CD4-positive, CD25-positive, alpha-beta regulatory T cell (primary cell): ENCODE measurements at places on chromosomes 3 and 15.

DNA sequence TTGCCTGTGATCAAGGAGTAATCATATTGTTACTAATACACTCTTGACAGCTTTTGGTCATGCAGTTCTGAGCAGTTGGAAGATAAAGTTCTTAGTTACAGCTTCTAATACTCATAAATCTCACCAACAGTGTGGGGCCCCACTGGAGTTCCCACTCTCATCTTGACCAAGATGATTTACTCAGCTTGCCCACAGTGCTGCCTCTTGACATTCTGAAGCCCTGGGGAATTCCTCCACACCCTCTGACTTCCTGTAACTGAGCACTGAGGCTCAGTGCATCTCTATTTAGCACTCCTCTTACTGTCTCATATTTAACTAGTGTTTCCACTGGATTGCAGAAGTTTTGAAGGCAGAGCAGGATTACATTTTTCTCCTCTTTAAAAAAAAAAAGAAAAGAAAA, 1.9 kb upstream of the ARL6IP5 start:
- DNase-seq: peak; percentile 57

GRCh38 chr15:74716651-74717050, 8.7 kb downstream of the CYP1A1 start:
- DNase-seq: no peak

DNA sequence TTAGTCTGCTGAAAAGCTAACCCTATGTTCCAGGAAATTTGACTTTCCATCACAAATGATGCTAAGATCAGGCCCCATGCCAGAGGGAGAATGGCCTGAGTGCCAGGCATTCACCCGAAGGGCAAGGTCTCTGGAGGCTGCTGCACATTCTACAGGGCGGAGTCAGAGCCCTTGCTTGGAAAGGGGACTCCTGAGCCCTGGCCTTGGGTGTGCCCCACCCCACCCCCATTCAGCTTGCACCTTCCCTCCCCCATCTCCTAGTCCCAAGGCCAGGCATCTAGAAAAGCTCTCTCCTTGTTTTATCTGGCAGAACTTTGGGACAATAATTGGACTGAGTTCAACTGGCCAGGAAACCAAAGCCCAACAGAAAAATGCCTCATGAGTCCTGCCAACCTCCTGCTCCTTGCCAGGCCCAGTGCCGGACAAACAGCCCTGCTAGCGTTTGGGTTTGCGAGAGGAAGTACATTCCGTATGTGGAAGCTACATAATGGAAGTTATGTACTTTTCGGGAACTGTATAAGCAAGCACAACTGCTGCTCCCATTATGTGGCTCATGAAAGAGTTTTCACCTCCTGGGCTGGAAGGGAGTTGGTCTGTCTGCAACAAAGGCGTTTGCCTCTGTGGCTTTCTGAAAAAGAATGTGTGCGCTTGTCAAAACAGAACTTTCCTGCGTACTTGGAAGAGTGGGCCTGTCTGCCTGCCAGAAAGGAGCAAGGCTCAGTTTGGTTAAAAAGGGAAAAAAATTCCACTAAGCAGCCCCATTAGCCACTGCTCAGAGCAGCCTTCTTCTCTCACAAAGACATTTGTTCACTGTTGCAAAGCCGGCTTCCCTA, 321.5 kb upstream of the CTNNB1 start:
- DNase-seq: no peak

GRCh38 chr3:169660709-169661360, 2.7 kb downstream of the MECOM start:
- peak; percentile 40 for DNase-seq

GRCh38 chr3:156918746-156919145, 92.6 kb downstream of the LEKR1 start:
- DNase-seq: no peak

DNA sequence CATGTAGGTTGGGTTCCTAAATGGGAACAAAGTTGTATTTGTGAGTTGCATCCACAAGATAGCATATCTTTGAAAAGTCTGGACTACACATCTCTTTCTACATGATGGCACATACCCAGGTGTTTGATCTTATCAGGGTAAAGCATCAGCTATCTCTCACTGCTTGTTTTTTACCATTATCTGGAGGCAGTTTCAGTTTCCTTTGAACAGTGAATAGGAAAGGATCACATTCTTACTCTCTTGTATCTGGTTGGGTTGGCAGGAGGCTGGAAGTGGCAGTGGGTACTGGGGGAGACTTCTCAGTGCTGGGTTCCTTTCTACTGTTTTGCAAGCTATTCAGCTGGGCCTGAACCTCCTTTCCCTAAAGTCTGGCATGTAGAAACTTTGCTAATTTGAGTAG, 4.1 kb downstream of the CEMIP start:
- no peak for DNase-seq

DNA sequence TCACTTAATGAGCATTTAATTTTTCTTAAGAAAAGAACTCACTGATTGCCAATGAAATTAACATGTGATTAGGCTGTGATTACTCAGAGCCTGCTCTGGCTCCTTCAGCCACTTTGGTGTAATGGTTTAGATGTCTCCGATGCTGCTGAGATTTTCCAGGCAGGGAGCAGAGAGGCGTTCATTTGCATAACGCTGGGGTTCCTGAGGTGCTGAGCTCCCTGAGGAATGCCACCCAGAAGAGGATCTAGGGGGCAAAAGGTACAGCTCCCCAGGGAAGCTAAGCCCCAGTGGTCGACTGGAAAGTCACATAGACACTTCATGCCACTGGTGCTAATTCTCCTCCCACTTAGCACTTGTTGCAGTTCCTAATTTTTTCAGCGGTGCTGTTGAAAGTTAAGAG, 119.5 kb downstream of the USP13 start:
- DNase-seq: no peak

DNA sequence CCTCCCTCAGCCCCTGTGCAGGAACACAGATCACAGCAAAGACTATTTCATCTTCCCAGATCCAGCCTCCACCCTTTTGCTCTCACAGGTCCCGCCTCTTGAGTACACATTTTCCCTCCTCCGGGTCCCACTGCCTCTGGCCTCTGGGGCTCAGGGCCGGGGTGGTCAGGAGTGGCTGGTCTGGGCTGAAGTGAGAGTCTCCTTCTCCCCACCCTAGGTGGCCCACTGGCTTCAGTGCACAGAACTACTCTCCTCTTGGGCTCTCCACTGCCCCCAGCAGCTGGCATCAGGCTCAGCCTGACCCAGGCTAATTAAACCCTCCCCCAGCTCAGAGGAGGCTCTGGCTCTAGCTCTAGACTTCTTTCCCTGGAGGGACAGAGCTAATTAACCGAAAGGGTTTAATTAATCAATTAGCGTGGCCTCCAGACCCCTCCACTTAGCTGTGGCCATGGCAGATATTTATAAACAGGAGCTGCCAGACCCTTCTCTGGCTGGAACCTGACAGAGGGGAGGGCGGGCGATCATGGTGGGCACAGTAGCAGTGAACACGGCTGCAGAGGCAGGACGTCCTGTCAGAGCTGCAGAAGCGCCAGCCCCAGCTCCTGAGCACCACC, 15.1 kb downstream of the DUSP7 start:
- no peak for DNase-seq

DNA sequence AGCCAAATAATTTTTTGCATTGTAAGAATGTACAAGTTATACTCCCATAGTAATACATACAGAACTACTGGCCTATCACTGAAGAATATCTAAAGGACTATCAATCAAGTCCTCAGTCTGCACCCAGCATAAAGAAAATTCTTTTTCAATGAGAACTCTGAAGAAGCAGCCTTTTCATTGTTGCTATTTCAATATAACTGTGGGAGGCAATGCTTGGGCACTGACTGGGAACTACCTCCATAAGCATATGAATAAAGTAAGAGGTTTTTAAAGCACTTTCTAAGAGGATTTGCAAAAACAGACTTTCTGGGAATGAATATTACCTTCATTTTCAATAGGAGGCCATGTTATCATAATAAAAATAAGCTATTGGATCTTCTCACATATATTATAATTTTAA, 24.6 kb upstream of the NECTIN3 start:
- no peak for DNase-seq

DNA sequence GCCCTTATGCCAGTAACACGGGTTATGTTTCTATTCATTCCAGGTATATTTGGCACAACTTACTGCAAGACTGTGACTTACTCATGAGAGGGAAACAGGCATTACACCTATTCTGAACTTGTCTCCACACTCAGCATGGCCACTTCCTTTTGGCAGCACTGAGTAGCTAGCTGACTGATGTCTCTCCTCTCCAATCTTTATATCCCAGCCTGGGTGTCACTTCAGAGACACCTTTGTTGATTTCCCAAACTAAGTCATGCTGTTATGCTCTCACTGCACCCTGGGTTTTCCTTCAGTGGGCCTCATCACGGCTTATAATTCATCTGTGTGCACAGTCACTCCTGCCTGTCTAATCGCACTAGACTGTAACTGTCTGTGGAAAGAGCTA, 114.8 kb downstream of the MYLK start:
- DNase-seq: no peak

GRCh38 chr3:49469037-49469935, 781 bp upstream of the DAG1 start:
- DNase-seq: no peak

DNA sequence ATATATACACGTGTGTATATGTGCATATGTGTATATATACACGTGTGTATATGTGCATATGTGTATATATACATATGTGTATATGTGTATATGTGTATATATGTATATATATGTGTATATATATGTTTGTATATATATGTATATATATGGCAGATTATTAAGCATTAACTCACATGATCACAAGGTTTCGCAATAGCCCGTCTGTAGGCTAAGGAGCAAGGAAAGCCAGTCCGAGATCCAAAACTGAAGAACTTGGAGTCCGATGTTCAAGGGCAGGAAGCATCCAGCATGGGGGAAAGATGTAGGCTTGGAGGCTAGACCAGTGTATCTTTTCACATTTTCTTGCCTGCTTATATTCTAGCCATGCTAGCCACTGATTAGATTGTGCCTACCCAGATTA, 23.7 kb downstream of the NAALADL2 start:
- DNase-seq: no peak

DNA sequence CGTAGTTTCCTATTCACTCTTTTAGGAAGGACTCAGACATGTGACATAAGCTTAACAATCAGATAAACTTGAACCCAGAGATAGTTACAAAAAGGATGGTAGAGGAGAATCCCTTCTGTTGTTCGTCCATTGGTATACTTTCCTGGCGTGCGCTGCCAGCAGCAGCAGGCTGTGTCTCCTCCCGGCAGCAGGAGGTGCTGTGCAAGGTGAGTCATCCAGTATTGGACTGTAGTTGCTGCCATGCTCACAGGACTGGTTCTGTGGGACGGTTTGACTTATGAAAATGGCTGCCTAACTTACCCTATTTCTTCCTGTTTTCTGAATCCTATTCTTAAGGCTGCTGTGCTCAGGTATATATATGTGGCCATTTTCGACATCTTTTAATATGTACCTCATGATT, 253.4 kb upstream of the LRRC3B start:
- no peak for DNase-seq

DNA sequence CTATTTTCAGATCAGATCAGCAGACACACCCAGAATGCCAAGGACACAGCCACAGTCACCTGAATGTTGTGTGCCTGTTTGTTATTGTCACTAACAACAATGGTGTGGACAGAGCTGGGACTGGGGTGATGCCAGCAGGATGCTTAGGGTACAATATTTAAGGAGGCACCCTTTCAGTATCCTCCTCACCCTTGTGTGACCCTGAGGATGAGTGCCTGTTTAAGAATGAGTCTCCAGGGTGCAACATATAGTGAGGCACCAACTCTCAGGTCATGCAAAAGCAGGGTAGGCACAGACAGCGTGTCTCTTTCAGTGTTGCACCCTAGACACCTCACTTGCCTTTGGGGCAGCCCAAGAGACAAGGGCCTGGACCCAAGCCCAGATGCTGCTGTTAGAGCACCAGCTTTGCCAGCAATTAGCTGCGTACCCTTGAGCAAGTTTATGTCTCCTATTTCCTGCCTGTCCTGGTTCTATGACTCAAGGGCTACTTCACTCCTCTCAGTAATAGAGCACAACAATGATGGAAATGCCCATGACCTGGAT, 122.6 kb downstream of the AQP9 start:
- no peak for DNase-seq

DNA sequence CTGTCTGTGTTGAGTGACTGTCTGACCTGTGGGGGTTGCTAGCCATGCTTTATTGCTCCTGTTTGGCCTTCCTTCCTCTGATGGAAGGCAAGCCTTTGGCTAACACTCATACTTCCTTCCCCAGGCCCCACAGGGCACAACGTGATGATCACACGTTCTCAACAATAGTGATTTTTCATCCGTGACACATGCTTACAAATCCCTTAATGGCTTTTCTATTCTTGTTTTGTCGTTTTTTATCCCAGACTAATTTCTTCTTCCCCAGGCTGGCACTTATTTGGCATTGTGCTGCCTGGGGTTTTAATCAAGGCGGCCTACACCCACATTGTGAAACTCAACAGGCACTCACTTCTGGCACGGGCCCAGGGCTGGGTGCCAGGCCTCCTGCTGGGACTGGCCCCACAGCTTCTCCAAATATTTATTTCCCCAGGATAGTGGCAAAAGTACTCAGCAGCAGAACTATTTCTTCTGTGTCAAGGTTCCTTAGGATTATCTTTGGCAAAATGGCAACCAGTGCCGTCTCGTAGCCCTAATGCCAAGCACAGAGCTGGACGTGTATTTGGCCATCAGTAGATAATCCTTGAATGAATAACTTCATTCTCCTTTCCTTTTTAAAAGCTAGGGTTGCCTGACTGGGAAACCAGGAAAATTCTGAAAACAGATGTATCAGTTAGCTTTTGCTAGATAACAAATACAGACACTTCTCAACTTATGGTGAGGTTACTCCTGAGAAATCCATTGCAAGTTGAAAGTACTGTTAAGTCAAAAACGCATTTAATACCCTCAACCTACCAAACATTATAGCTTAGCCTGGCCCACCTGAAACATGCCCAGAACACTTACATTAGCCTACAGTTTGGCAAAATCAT, 30.6 kb downstream of the CMTM7 start:
- no peak for DNase-seq

- no peak for DNase-seq
Measured at GRCh38 chr3:160170409-160171370, 54.5 kb upstream of the C3orf80 start.

- no peak for DNase-seq
Measured at GRCh38 chr15:52787549-52788098, 2.5 kb downstream of the ONECUT1 start.

GRCh38 chr3:78937475-78937874, 830.3 kb downstream of the ROBO1 start:
- no peak for DNase-seq

- no peak for DNase-seq
Measured at GRCh38 chr3:54858093-54858785, 69.6 kb downstream of the LRTM1 start.
